Ovary (tissue), 10 donors: ENCODE measurements at places on chromosomes 5 and 9. TPM values are rescaled to one million over a fixed set of nuclear protein-coding genes. Genes with fewer than 3 reads are reported as not detected.
A peak's percentile ranks its signal among the peaks of the same experiment; 100 is the strongest.

Gene NR5A1
- total RNA-seq: 14.7 TPM

GRCh38 chr9:93477397-93477796 lies 24.0 kb upstream of the FAM120AOS start:
- no peak overlapping the region for H3K4me3 ChIP-seq
- peaks cover 4% of the 10 kb centered on the region for H3K4me1 ChIP-seq
- H3K36me3 ChIP-seq: no peaks in the 10 kb centered on the region
- no peak overlapping the region for H3K27ac ChIP-seq

GRCh38 chr5:104977529-104977928 lies 1414.9 kb upstream of the NUDT12 start:
- no peaks in the 10 kb centered on the region for H3K4me1 ChIP-seq
- H3K27me3 ChIP-seq: no peaks in the 10 kb centered on the region

DNA sequence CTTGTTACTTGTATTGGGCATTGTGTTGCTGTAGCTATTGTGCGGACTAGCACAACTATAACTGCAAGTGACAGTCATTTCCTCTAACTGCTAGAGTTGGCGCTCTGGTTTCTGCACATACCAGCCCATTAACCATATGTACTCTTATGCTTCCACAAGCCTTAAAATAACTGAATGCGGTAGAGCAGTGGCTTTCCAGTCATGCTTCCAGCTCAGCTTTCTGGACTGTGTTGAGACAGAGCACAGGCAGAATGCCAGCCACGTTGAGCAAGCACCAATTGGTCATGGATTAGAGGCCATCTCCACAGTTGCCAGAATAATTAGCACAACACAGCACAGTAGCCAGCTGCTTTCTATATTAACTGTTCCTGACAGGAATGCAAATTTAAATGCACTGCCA lies 12.2 kb downstream of the INVS start:
- H3K36me3 ChIP-seq: no peaks in the 10 kb centered on the region
- DNase-seq: peak; percentile 80
- no peaks in the 10 kb centered on the region for H3K4me1 ChIP-seq
- no peak overlapping the region for H3K27ac ChIP-seq

Gene RAPGEF1
- total RNA-seq: 36.4 TPM

- H3K27ac ChIP-seq: peak overlapping the region; percentile 10
- peak; percentile 58 for DNase-seq
- H3K4me1 ChIP-seq: no peaks in the 10 kb centered on the region
- no peak overlapping the region for H3K4me3 ChIP-seq
- H3K36me3 ChIP-seq: no peaks in the 10 kb centered on the region
- no peaks in the 10 kb centered on the region for H3K27me3 ChIP-seq
Measured at GRCh38 chr5:150081541-150082283, 4.6 kb downstream of the CSF1R start.

DNA sequence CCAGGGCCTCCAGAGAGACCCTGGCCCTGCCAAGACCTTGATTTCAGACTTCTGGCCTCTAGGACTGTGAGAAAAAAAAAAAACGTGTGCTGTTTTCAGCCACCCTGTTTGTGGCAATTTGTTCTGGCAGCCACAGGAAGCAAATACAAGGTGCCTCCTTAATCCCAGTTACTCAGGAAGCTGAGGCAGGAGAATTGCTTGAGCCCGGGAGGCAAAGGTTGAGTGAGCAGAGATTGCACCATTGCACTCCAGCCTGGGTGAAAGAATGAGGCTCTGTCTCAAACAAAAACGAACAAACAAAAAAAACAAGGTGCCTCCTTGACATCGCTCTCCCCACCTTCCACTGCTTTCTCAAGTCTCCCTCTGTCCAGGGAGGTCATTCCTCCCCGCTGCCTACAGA lies 98.0 kb downstream of the GABBR2 start:
- no peak for DNase-seq
- H3K27me3 ChIP-seq: no peaks in the 10 kb centered on the region
- H3K4me1 ChIP-seq: no peaks in the 10 kb centered on the region
- no peaks in the 10 kb centered on the region for H3K36me3 ChIP-seq
- H3K27ac ChIP-seq: no peak overlapping the region

Gene TRIP13
- total RNA-seq: 1.7 TPM

GRCh38 chr9:126673689-126674364 lies 60.1 kb downstream of the LMX1B start:
- no peaks in the 10 kb centered on the region for H3K36me3 ChIP-seq
- peaks cover 5% of the 10 kb centered on the region for H3K4me1 ChIP-seq
- H3K4me3 ChIP-seq: no peak overlapping the region
- no peak for DNase-seq
- peaks cover 7% of the 10 kb centered on the region for H3K27me3 ChIP-seq
- H3K27ac ChIP-seq: no peak overlapping the region

DNA sequence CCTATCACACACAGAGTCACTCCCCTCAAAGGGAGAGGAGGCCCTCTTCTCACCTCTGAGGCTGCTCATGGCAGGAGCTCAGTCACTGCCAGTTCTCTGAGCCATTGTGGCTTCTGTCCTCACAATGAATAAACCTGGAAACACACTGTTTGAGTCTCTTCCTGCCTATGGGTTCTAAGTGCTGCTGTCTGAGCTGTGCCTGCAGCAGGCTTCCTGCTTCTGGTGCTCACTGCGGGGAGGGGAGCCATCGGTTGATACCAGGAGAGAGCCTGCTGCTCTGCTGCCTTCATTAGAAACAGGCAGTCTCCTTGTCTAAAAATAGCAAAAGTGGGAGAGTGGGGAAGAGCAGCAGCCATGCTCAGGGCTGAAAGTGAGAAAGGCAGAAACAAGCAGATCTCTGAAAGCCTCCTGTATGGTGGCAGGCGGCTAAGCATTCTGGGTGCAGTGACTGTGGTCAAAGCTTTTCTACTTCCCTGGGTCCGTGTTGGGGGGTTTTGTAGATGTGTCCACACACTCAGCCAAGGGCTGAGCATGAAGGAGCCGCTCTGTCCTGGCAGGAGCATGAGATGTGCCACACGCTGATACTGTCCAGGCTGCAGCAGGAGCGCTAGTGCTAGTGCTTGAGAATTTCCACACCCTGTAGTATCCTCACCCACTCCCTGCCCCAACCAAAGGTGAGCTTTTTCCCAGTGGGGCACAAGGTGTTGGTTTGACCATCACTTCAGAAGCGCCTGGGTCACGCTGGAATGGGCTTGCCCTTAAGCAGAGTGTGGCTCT lies 34.2 kb downstream of the PRKACG start:
- no peak overlapping the region for H3K27ac ChIP-seq
- H3K4me1 ChIP-seq: no peaks in the 10 kb centered on the region
- no peaks in the 10 kb centered on the region for H3K36me3 ChIP-seq
- H3K27me3 ChIP-seq: no peaks in the 10 kb centered on the region
- no peak for DNase-seq

- H3K27ac ChIP-seq: no peak overlapping the region
- H3K4me1 ChIP-seq: peaks cover 5% of the 10 kb centered on the region
- no peak for DNase-seq
- peak overlapping the region; percentile 81 for H3K4me3 ChIP-seq
Measured at GRCh38 chr9:123268199-123268464, 254 bp downstream of the STRBP start.

DNA sequence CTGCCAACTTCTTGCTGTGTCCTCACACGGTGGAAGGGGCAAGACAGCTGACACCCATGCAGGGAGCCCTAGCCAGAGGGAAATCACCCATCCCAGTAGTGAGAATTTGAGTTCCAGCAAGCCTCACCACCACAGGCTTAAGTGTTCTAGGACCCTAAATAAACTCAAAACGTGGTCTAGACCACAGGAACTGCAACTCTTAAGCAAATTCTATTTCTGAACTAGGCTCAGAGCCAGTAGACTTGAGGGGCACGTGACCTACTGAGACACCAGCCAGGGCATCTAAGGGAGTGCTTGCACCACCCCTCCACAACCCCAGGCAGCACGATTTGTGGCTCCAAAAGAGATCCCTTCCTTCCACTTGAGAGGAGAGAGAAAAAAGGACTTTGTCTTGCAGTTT lies 96.0 kb upstream of the PHF24 start:
- no peaks in the 10 kb centered on the region for H3K4me1 ChIP-seq
- H3K36me3 ChIP-seq: no peaks in the 10 kb centered on the region
- no peak for DNase-seq
- no peak overlapping the region for H3K4me3 ChIP-seq
- no peaks in the 10 kb centered on the region for H3K27me3 ChIP-seq
- H3K27ac ChIP-seq: no peak overlapping the region

Gene CNTFR
- 1.3 TPM for total RNA-seq

DNA sequence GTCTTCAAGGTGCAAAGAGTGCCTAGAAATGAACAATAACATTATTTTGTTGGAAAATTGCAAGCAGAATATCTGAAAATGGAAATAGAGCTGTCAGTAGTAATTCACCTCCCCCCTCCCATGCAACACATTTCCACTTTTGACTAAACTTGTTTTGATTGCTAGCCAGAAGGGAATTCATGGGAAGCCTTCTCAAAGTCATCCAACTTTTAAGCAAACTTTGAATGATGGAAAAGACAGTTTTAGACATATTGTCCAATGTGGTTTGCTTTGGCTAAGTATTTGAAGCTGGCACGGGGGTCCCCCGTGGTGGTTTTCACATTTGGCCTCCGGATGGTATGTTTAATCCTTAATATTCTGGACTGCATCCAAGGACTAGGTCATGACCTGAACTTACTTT lies 7.5 kb downstream of the NR2F1 start:
- no peak overlapping the region for H3K4me3 ChIP-seq

Gene DIPK1B
- total RNA-seq: 5.2 TPM

DNA sequence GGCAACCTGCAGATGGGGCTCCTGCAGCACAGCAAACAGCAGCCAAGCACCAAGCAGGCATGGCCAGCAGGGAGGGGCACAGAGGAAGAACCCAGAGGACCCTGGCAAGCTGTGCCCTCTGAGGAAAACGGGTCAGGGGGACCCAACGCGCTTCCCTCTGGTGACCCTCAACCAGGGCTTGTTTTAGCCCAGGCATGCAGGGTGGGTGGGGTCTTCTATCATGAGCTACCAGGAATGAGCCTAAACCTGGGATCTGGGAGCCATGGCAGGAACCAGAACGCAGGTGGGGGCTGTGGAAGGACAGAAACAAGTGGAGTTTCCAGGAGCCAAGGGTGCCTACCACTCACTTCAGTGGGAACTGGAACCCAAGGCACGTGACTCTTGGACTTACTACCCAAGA lies 20.9 kb downstream of the IPPK start:
- peak; percentile 7 for DNase-seq
- no peak overlapping the region for H3K4me3 ChIP-seq
- no peaks in the 10 kb centered on the region for H3K36me3 ChIP-seq
- no peak overlapping the region for H3K27ac ChIP-seq
- peaks cover 10% of the 10 kb centered on the region for H3K4me1 ChIP-seq
- no peaks in the 10 kb centered on the region for H3K27me3 ChIP-seq

Gene CYFIP2
- total RNA-seq: 18.0 TPM

GRCh38 chr5:53399926-53400697 lies 80.3 kb upstream of the FST start:
- no peak overlapping the region for H3K4me3 ChIP-seq
- H3K27ac ChIP-seq: no peak overlapping the region
- H3K36me3 ChIP-seq: no peaks in the 10 kb centered on the region
- no peaks in the 10 kb centered on the region for H3K27me3 ChIP-seq

Gene CD14
- total RNA-seq: 34.5 TPM

GRCh38 chr9:113482991-113483675 lies 19.6 kb downstream of the RGS3 start:
- no peaks in the 10 kb centered on the region for H3K36me3 ChIP-seq
- H3K27ac ChIP-seq: peak overlapping the region; percentile 37
- no peaks in the 10 kb centered on the region for H3K27me3 ChIP-seq
- H3K4me3 ChIP-seq: no peak overlapping the region

- peaks cover 7% of the 10 kb centered on the region for H3K4me1 ChIP-seq
- no peak for DNase-seq
- no peak overlapping the region for H3K27ac ChIP-seq
- H3K4me3 ChIP-seq: no peak overlapping the region
Measured at GRCh38 chr5:180334176-180334575, 19.0 kb downstream of the GFPT2 start.

- no peak overlapping the region for H3K27ac ChIP-seq
- H3K4me3 ChIP-seq: no peak overlapping the region
- no peak for DNase-seq
- no peaks in the 10 kb centered on the region for H3K36me3 ChIP-seq
Measured at GRCh38 chr5:1002836-1003235, 5.8 kb upstream of the NKD2 start.
